AG09309 (cell line): ENCODE measurements at places on chromosomes 5 and 9.

- DNase-seq, result no peak
These were observed 1758.1 kb downstream of the MAT2B start for GRCh38 chr5:165263536-165263935.

DNA sequence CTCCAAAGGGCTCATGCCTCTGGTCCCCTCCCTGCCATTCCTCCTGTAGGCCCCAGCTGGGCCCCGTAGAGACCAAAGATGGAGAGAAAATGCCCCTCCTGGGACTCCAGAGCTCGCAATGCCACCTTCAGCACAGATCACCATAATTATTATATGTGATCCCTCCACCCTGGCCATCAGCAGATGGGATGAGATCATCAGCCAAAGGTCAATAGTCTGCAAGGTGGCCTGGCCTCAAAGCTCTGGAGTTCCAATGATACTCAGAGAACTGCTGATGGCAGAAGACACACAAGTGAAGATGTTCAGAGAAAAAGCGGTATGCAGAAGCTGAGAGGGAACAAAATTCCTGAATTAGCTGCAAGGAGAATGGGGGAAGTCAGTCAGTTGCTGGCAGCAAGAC, 5.0 kb downstream of the RPP25L start:
- DNase-seq, result no peak

DNA sequence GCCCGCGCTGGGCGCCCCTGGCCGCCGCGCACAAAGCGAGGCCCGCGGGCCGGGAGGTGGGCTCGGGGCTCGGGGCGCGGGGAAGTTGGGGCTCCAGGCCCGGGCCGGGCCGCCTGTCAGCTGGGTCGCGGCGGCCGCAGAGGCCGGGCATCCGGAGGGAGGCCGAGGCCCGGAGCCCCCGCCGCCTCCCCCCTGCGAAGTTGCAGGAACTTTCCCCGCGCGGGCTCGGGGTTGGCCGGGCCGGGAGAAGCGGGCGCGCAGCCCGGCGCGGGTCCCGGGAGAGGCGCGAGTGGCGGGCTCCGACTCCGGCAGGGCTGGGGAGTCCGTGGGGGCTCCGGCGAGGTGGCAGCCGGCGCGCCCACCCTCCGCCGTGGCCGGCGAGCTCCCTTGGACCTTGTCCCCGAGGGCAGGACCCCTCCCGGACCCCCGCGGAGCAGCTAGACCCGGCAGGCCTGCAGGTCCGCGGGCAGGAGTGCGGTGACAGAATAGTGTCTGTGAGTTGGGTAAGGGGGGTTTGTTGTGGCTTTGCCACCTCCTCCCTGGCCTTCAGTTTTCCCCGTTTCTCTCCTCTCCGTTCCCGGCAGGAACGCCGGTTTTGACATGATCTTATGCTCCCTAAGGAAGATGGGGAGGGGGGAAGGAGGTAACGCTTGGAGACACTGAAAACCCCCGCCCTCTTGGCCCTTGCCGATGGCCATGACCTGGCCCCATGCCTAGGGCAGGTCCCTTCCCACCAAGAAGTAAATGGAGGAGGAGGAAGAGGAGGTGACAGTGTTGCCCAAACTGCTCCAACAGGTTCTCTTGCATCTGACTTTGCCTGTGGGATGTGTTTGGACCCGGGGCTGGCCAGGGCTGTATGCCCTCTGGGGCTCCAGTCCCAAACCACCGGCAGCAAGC, 942 bp downstream of the PHF2 start:
- no peak for DNase-seq

DNA sequence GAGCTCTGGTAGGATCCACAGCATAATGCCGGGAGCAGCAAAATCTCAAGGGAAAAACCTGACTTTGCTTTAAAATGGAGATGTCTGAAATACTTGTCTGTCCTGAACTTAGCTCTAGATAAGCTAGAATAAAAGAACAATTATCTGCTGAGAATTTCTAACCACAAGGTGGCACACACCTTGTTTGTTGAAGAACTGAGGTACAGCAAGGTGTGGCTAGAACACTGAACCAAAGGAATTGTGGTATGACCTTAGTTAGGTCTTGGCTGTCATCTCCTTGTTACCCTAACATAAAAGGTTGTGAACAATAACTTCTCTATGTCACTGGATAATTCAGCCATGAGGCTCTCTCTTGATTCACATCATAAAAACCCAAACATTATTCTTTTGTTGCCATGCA, 72.3 kb upstream of the ANXA1 start:
- no peak for DNase-seq

DNA sequence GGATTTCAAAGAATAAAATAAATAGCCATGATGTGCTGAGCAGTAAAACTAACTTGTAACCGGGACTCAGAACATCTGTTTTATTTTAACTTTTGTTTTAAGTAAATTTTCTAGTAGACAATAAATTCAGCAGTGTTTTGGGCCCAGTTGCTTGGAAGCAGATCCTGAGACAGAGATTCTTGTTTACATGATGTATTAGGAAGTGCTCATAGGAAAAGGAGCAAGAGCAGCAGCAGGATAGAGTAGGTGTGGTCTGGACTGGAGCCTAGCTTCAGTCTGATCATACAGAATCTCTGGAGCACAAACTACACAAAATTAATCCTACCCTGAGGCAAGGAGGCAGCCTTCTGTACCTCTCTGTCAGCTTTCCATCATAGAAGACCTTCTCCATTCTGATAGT, 139.2 kb upstream of the CCNH start:
- DNase-seq, result no peak

- DNase-seq, result no peak
These were observed 32.7 kb upstream of the GTF2H2C start for GRCh38 chr5:69527128-69527770.

GRCh38 chr9:136550439-136551289, 4.8 kb upstream of the NOTCH1 start:
- DNase-seq, result no peak

DNA sequence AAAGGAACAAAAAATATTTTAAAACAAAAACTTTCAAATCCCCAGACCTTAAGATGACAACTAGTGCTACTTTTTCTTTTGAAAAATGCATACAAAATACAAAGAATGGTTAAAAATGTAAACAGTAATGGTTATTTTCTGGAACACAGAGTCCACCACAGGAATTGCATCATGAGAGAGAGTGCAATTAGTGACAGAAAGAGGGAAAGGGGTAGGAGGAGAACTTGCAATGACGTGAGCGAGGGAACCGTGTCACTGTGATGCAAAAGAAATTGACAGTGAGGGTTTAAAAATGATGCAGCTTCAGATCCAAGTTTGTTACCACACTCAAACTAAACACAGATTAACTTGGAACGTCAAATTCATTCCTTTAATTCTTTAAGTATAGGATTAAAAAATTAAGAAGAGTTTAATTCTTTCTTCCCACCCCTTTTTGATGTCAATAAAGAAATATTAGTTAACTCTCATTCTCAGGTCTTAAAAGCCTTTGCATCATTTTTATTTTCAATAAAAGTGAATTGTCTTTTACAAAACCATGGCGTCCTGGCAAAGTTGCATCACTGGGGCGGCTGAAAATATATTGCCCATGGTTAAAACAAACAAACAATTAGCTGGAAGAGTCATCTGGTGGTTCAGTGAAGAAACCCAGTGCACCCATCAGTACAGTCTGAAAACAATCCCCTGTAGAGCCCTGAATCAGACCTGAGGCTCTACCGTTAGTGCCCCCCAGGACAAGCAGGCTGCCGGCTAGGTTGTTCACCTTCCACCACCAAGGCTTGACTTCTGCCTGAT, 39.5 kb downstream of the MACROH2A1 start:
- DNase-seq, result no peak

GRCh38 chr9:91948597-91949391, 1.2 kb downstream of the ROR2 start:
- no peak for DNase-seq

DNA sequence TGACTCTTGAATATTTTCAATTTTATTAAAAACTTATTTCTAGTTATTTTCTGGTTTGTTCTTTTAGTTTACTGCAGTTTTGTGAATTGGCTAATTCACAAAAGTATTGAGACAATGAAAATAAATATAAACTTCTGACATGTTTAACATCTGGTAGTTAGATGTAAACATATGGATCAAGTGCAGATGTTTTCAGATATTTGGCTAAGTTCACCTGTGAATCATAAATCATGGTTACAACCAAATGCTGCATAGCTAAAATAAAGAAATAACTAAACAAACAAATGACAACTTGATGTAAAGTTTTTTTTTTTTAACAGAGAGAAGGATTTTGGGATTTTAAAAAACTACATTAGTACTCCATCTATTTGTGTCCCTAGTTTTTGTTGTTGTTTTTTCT, 484.6 kb downstream of the SLCO4C1 start:
- no peak for DNase-seq

DNA sequence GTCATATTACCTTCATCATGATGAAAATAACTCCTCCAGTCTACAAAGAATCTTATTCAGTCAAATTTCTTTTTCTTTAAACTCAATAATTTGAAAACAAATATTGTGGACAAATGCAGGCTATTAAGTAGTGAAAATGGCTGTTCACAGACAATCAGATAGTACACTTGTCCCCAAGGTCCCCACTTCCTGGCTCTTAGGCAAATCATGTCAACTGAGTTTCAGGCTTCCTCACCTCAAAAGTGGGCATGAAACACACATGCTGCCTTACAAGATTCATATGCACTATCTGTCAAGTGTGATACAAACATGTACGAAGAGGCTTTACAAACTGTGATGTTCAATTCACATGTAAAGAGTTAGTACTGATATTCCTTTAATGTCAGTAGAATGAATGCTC, 385.2 kb upstream of the SEMA6A start:
- DNase-seq, result no peak

DNA sequence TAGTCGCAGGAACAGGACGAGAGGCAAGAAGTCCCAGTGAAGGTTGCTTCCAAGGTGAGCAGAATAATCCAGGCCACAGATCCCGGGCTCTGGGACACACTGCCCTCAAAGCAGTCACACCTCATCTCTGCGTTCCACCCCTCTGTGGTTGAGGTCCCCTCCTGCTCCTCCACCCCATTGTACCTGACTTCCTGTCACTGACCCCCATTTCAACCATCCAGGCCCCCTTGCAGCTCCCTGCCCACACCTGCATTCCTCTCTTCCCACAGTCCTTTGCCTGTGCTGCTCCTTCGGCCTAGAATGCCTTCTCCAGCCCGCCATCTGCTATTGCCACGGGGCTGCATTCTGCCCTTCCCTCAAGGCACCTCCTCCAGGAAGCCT, 73.5 kb downstream of the PAX5 start:
- DNase-seq, result no peak

DNA sequence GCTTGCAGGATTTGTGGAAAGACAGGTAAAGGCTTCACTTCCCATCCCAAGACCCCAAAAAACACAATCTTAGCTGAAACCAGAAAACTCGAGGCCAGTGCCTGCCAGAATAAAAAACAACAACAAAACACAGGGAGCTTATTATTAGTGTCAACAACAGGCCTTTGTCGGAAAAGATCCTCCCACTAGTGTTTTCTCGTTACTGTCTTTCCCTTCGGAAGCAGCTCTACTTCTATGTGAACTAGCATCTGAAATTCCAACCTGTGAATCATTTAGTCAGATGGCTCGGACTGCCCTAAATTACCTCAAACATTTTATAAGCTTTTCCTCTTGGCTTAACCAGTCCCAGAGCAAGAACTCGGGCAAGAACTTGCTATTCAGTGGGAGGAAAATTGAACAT, 122.2 kb upstream of the GNA14 start:
- peak; percentile 31 for DNase-seq

GRCh38 chr5:103110403-103110802, 9.5 kb downstream of the GIN1 start:
- no peak for DNase-seq

GRCh38 chr5:88882276-88883038, 527 bp downstream of the MEF2C start:
- no peak for DNase-seq

GRCh38 chr5:390623-391491, 52.1 kb upstream of the EXOC3 start:
- no peak for DNase-seq

GRCh38 chr5:81023261-81023970, 63.3 kb downstream of the RASGRF2 start:
- no peak for DNase-seq

- peak; percentile 24 for DNase-seq
These were observed 544 bp downstream of the NPM1 start for GRCh38 chr5:171387970-171388815.

DNA sequence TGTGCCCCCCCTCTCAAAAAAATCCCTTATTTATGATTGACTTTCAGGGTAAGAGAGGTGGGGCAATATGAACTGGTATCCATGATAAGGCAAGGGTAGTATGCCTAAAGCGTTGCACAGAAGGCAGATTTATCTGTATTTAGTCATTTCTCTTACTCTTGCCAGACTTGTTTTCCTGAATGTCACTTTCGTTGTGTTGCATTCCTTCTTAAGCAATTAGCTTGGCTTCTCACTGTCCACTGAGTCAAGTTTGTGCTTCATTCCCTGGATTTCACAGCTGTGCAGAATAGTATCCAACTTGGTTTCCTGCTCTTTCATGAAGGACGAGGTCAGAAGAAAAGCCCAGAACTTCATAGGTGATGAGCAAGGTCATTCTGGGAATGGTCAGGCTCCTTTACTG, 301.5 kb upstream of the ACTBL2 start:
- DNase-seq, result no peak

DNA sequence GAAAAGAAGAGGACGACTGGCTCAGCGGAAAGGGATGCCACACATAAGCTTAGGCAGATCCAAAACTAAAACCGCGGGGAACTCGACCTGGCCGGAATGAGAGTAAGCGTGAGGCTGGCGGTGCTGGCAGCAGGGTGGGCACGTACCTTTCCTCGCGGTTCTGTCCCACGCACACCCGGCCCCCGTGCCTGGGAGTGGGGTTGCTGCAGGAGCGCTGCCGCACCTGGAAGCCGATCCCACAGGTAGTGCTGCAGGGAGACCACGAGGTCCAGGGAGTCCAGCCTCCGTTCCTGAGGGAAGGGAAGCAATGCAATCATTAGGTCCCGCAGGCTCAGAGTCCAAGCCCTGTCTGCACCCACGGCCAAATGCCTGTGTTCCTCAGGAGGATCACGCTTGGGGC, 427.0 kb downstream of the SEMA5A start:
- DNase-seq, result no peak

DNA sequence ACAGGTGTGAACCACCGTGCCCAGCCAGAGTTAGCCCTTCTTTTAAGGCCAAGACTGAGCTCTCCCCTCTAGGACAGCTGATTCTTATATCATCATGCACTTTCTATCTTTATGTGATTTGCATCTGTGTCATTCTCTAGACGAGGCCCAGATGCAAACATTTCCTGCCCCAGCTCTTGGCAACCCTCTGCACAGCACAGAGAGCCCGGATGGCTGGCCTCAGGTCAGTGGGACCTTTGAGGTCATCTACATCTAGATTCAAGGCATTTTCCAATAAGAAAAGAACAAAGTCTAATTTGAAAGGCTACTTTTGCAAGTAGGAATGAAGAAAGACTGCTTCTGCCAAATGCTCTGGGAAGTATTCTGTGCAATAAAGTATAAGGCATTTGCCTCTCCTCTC, 109.0 kb upstream of the DAB2 start:
- no peak for DNase-seq

DNA sequence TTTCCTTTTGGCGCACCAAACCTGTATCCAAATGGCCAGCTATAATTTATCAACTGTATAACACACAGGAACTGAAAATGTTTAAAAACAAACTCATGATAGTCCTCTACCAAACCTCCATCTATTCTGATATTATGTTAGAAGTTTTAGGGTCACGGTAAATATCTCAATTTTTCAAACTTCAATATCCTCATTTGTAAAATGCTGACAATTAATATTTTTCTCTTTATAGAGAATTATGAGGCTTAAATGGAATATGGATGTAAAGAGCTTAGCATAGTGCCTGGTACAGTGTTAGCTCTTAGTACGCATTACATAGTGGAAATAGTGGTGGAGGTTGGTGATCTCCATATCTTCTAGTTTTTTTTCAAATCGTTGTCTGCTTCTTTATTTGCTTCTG, 917.6 kb downstream of the TLE4 start:
- no peak for DNase-seq

- DNase-seq, result no peak
These were observed 21.0 kb downstream of the PSD2 start for GRCh38 chr5:139816566-139816965.
